Spleen (tissue), 13 donors: ENCODE measurements at places on chromosomes 7 and 10. TPM values are rescaled to one million over a fixed set of nuclear protein-coding genes. Genes with fewer than 3 reads are reported as not detected.

- H3K27me3 ChIP-seq: no peaks in the 10 kb centered on the region
- H3K4me1 ChIP-seq: no peaks in the 10 kb centered on the region
- no peaks in the 10 kb centered on the region for H3K36me3 ChIP-seq
- no peak for DNase-seq
Observed at GRCh38 chr7:156768698-156769472, 124.1 kb downstream of the LMBR1 start.

GRCh38 chr10:132292287-132293200 is 15.2 kb downstream of the STK32C start:
- H3K27me3 ChIP-seq: no peaks in the 10 kb centered on the region
- no peak overlapping the region for H3K27ac ChIP-seq

GRCh38 chr10:96703358-96703757 is 17.0 kb downstream of the PIK3AP1 start:
- H3K4me1 ChIP-seq: peaks cover 56% of the 10 kb centered on the region
- DNase-seq: no peak
- peaks cover 75% of the 10 kb centered on the region for H3K36me3 ChIP-seq
- no peak overlapping the region for H3K4me3 ChIP-seq
- H3K27me3 ChIP-seq: no peaks in the 10 kb centered on the region
- peak overlapping the region; percentile 31 for H3K27ac ChIP-seq

Gene CCDC172
- not detected for total RNA-seq

Gene ZNF398
- 16.6 TPM for total RNA-seq

Gene OR2A25
- not detected for total RNA-seq

DNA sequence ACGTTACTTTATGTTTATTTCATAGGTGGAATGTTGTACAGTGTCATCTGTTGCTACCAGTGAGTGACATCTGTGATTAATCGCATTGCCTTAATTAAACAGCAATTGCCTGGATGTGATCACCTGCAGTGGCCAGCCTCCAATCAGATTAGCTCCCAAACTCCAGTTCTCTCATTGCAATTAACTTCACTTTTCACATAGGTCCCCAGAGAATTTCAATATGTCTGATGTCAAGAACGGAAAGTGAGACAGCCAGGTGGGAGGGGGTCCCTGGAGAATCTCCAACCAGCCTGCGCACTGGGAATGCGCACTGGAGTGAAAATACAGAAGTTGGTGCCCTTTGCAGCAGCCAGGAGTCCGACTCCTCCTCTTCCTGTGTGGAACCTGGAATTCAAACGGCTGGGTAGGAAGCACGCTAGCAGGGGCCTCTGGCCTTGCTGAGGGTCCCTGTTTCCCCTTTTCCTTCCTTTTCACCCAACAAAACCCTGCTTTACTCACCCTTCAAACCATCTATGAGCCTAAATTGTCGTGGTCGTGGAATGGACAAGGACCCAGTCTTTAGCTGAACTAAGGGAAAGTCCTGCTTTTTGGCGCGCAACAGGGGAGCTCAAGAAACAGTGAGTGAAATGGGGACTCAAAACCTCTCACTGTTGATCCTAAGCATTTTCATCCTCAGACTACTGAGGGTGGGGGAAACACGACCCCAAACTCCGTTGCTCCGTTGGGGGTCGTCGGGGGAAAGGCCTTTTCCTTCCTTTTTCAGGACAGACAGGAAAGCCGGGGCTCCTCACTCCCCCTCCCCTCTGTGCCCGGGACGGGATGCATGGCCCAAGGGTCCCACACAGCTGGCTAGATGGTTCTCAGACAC is 1355.5 kb upstream of the LRRTM3 start:
- peak; percentile 71 for DNase-seq
- no peaks in the 10 kb centered on the region for H3K4me1 ChIP-seq
- peak overlapping the region; percentile 6 for H3K27ac ChIP-seq
- no peaks in the 10 kb centered on the region for H3K27me3 ChIP-seq
- peak overlapping the region; percentile 63 for H3K4me3 ChIP-seq

- peak overlapping the region; percentile 47 for H3K4me3 ChIP-seq
- H3K36me3 ChIP-seq: no peaks in the 10 kb centered on the region
- H3K27me3 ChIP-seq: peaks cover 3% of the 10 kb centered on the region
- H3K4me1 ChIP-seq: peaks cover 5% of the 10 kb centered on the region
- H3K27ac ChIP-seq: peak overlapping the region; percentile 41
Observed at GRCh38 chr7:22356010-22356691, 803 bp downstream of the RAPGEF5 start.

Gene STEAP1
- 7.9 TPM for total RNA-seq
